NCI-H187 (cell line): ENCODE measurements at places on chromosomes 2 and 18.

DNA sequence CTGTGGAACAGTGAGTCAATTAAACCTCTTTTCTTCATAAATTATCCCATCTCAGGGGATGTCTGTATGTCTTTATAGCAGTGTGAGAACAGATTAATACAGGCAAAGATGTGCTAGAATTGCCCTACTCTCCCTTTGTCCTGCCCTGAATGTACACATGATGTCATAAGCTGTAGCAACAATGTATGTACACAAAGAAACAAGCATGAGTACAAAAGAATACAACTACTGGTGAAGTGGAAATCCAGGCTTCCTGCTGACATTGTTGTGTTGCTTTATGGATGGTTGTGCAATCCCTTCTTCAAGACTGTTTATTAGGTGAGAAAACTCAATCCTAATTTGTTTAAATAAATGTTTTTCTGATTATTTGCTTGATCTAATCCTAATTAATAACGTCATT lies 446.6 kb downstream of the DSC3 start:
- no peak for DNase-seq

DNA sequence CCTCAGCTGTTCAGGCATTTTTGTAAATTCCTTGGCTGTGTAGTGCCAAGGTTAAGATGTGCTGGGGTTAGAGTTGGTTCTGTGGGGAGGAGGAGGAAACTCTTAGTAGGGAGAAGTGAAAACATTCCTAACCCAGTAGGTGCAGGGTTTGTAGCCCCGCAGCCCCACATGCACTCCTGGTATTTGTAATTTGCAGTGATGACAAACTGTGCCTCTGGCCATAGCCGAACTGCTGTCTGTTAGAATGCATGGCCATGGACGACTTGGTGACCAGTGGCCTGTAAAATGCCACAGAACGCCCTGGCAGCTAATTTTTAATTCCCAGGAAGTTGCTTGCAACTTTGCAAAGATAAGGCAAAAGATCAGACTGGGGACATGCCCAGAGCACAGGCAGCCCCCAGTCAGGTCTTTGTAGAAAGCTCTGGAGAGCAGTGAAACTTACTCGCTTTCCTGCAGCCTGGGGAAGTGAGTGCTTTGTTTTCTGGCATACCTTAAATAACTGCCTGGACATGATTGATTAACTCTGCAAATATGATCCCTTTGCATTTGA lies 38.4 kb downstream of the LYPD6B start:
- no peak for DNase-seq

DNA sequence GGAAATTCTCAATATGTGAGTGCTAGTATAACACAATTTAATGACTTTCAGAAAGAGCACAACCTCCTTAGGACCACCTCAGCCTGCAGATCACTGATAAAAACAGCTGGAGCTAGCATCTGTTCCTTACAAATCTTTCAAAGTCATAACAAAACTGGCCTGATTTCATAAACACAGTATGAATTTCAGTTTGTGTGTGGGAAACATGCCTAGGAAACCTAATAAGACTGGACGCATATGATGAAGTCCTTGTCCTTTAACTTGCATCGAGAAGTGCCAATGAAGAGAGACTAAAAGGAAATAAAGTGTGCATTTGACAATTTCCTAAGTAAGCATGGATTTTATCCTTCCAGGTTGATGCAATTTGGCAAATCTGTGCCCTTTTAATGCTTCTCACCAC lies 74.1 kb upstream of the KLHL14 start:
- DNase-seq, result no peak

GRCh38 chr2:54957321-54957999 lies 92.8 kb downstream of the RTN4 start:
- peak; percentile 30 for DNase-seq

DNA sequence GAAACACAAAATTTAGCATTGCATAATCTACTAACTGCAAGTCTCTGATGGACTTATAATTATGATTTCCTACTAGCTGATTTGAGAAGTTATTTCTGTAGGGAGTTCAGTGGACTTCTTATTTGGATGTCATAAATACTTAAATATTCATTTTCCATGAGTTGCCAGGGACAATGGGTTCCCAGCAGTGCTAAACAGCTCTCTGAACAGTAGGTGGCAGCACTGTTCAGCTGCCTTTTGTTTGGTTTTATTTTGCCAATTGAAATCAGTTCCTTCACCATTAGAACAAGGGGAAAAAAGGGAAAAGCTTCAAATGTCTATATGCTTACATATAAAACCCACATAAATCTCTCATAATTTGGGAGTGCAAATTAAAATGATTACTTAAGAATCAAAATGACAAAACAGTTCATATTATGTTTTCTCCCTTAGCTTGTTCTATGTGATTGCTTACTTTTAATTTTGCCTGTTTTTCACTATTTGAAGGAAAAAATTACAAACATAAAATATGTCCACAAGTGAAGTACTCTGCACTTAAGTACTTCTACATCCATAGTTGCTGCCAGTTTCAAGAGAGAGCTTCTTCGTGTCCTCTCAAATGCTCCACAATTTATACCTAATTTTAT lies 898.9 kb downstream of the CPS1 start:
- no peak for DNase-seq

GRCh38 chr2:39938035-39938835 lies 159.2 kb upstream of the THUMPD2 start:
- no peak for DNase-seq

GRCh38 chr2:174607989-174608865 lies 10.6 kb upstream of the WIPF1 start:
- DNase-seq, result no peak
